ENCODE measurements at places on chromosomes 5 and 9.
A peak's percentile ranks its signal among the peaks of the same experiment; 100 is the strongest.

- DNase-seq, result no peak
Measured at GRCh38 chr9:109316207-109316640, 4.6 kb downstream of the EPB41L4B start.

DNA sequence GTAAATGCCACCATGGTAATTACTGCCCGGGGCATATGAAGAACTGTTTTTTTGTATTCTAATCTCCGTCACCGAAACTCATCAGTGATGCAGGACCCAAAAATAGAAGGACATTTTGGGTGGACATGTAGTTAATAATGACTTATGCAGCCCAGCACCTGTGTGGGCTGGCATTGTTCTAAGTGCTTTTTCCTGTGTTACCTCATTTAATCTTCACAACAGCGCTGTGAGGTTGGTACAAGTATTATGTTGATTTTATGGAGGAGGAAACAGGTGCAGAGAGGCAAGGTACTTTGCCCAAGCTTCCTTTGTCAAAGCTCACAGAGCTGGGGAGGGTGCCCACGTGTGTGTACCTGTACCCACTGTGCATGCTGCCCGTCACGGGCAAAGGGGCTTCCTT, 58.4 kb downstream of the DAPK1 start:
- no peak for DNase-seq

GRCh38 chr5:176432707-176433106, 15.5 kb upstream of the FAF2 start:
- no peak for DNase-seq

GRCh38 chr5:5221724-5222123, 81.6 kb downstream of the ADAMTS16 start:
- DNase-seq, result no peak

GRCh38 chr9:36119476-36119875, 17.1 kb upstream of the GLIPR2 start:
- no peak for DNase-seq

DNA sequence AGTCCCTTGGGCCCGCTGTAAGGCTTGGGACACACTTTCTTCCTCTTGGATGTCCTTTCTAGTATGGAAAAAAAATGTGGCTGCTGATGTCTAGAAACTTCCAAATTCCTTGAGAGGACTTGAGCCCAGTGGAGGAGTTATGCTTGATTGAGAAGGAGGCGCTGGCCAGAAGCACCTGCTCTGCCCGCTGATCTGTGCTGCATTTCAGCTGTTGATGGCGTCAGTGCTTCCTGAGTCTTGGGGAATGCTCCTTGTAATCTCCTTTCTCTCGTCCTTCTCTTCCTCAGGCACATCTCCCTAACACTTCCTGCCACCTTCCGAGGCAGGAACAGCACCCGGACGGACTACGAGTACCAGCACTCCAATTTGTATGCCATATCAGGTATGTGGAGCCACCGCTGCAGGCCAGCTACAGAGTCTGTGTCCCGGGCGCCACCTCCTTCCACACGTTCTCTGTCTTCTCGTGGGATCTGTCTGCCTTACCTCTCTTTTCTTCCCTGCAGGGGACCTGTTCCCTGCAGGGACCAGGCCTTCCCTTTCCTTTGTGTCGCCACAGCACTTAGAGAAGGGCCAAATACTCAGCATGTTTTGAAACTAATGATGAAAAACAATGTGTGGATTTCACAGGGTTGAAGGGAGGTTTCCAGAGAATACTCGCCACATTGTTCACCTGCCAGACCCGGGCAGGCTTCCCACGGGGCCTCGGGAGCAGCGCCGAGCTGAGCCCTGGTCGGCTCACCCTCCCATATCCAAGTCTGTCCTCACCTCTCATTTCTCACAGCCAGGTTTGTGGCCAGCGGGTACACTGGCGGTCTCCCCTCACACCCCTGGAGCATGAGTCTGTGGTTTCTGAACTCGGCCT, 95.2 kb downstream of the MVB12B start:
- no peak for DNase-seq

DNA sequence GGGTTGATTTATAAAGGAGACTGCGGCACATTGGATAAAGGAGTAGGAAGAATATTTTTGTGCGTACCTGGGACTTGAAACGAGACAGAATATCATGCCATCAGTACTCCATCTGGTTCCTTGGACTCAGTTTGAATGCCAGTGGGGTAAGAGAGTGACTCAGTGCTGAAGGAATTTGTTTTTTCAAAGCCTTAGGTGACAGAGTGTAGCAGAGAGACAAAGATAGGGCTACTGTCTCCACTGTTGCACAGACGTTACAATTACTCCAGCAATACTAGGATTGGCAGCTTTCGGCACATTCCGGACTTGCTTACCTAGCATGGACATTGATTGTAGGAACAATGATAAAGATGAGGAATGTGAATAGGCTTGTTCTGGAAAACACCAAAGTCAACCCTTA, 250.7 kb downstream of the KCTD16 start:
- no peak for DNase-seq

DNA sequence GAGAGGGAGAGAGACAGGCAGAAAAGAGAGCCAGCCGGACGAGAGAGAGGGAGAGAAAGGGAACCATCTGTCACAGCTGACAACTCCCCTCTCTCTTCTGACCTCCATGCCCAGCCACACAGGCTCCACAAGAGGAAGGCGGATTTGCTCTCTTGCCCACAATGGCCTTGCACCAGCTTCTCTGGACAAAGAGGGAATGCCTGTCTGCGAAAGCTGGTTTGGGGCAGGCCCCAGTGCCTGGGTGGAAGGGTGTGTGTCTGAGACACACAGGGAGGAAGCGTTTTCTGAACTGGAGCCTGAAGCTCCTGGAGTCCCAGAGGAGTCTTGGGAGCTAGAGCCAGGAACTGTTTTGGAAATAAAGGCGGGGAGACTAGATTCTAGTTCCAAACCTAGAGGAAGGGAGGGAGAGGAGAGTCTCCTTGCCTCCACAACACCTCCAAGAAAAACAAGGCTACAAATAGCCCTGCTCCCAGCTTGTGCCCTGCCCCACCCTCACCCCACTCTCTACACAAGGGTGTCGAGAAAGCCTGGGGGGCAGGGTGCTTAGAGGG, 12.5 kb downstream of the C1QTNF2 start:
- no peak for DNase-seq

- no peak for DNase-seq
Measured at GRCh38 chr5:31023105-31023504, 170.4 kb upstream of the CDH6 start.

DNA sequence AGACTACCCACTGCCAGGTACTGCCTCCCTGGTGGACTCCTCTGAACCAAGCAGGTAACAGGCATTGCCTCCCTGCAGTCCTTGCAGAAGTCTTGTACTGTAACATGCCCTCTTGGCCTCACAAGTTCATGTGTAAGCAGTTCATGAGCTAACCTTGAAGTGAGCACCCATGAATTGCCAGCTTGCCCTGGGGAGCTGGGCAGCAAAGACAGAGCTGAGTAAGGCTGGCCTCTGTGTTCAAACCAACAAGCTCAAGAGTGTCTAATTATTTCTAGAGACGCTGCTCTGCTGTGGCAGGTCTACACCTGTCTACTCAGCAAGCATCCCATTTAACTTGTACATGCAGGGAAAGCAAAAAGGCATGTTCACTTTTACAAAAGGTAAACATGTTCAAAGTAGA, 113.5 kb downstream of the FEM1C start:
- DNase-seq, result no peak

- DNase-seq, result peak; percentile 33
Measured at GRCh38 chr9:131635285-131635684, 90.0 kb downstream of the PRRT1B start.

- DNase-seq, result no peak
Measured at GRCh38 chr9:107462691-107463090, 26.9 kb downstream of the KLF4 start.

DNA sequence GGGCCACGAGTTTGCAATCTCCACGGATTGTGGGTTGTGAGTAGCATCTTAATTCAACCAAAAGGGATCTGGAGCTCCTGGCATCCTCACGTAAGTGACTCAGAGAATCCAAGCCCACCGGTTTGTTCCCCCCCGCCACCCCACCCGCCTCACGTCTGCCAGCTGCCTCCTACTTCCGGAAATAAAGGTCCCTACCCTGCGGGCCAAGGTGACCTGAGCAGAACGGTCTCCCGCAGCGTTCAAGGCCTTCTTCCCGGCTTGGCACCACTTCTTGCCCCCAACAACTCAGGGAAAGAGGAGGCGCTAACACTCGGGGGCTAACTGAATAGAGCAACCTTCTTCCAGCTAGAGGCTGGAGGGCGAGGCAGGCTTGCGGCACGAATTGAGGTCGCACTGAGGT, 8.8 kb upstream of the GPRIN1 start:
- DNase-seq, result no peak

- DNase-seq, result no peak
Measured at GRCh38 chr5:6498968-6499367, 50.3 kb downstream of the UBE2QL1 start.

GRCh38 chr5:112200131-112200530, 218.9 kb downstream of the EPB41L4A start:
- DNase-seq, result no peak

Measured in activated naive CD8-positive, alpha-beta T cell treated with anti-CD3 and anti-CD28 coated beads, Interleukin-2, amount 50 U/mL, for 16 hours (primary cell).